Stimulated activated CD4-positive, alpha-beta T cell treated with anti-CD3 and anti-CD28 coated beads, TNF-alpha, amount 100 ng/mL, for 1 hour (primary cell): ENCODE measurements at places on chromosomes 11 and 22.

GRCh38 chr11:44472916-44473315 lies 92.5 kb upstream of the CD82 start:
- DNase-seq: no peak

GRCh38 chr22:41758231-41758630 lies 42.2 kb upstream of the CCDC134 start:
- DNase-seq: no peak

GRCh38 chr11:111510311-111510710 lies 1.9 kb downstream of the BTG4 start:
- DNase-seq: no peak

DNA sequence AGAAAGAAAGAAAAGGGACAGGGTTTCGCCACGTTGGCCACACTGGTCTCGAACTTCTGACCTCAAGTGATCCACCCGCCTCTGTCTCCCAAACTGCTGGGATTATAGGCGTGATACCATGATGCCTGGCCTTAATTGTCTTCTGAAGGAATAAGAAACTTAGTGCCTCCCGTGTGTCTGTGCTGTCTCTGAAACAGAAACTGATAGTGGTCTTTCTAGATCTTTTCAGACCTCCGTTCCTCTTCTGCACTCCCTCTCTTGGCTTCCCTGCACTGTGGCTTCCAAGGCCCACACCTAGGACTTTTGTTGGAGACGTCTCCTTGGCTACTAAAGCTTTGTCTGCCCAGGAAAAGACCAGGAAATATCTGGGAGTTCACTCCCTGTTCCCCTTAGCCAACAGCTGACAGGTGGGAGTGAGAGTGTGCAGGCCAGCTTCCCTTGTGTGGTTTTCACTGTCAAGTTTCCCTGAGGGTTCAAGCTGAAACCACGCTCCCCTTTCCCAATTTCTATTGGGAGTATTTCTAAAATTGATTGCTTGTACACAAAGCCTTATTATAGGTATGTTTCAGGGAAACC lies 10.1 kb upstream of the HTR3B start:
- no peak for DNase-seq

- no peak for DNase-seq
Observed at GRCh38 chr11:33891714-33892327, at the start of gene LMO2. LMO2 (minus strand) TSS chr11:33892076; CDS start chr11:33869716, 22,360 bp downstream.

DNA sequence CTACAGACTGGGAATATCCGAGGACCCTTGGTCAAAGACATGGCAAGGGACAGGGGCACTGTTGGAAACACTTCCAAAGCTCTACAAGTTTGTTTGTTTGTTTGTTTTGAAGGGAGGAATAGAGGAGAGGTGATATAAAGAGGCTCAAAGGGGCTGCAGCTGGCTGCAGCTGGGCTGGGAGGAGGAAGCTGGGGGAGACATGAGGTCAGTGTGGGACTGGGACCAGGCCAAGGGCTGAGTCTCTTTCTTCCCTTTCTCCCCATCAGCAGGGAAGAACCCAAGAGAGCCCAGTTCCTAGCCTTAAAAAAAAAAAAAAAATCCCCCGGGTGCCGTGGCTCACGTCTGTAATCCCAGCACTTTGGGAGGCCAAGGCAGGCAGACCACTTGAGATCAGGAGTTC lies 5.0 kb downstream of the RHOG start:
- no peak for DNase-seq

DNA sequence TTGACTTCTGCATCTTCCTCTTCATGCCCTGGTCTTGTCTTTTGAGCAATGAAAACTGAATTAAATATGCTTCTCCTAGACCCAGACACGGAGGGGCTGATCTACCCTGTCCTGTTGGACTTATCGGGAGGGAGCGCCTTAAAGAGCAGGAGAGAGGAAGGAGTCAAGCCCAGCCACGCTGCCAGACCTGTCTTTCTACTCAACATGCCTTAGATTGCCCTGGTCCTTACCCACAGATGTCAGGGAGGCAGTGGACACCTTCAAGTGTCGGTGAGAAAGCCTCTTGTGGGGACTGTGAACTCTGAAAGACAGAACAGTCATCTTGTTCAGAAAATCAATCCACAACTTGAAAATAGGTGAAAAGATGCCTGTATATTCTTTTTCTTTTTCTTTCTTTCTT lies 61.8 kb downstream of the IRAG1 start:
- no peak for DNase-seq

DNA sequence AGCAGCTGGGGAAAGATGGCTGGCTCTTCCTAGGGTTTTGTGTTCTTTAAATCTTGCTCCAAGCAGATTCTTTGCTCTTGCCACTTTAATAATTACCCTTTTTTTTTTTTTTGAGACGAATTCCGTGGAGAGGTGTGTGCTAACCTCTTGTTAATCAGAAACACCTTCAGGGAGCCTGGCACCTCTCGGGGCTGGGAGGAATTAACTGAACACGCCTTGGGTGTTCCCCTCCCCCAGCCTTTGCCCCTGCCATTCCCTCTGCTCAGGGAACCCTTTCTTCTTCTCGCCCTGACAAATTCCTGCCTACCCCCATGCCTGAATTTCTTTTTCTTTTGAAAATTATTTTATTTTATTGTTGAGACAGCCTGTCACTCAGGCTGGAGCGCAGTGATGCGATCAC lies 17.5 kb downstream of the TMPRSS6 start:
- no peak for DNase-seq

DNA sequence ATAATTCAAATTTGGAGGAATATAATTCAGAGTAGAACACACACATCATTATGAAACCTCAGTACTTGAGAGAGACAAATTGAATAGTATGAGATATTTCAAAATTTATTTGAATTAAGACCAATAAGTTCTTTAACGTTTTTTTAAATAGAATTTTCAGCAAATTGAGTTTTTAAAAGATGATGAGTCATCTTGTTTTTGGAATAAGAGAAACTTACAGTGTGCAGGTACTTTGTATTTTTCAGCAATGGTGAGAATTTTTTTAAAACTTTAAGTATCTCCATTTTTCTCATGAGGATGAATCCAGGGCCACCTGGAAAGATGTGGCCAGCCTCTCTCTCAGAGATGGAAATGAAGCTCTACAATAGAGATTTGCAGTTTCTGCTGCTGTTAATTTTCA lies 1015.0 kb upstream of the TENM4 start:
- DNase-seq: no peak

GRCh38 chr11:34423300-34423699 lies 15.4 kb upstream of the CAT start:
- DNase-seq: no peak

- DNase-seq: no peak
Observed at GRCh38 chr22:30044369-30044768, 35.9 kb upstream of the HORMAD2 start.

DNA sequence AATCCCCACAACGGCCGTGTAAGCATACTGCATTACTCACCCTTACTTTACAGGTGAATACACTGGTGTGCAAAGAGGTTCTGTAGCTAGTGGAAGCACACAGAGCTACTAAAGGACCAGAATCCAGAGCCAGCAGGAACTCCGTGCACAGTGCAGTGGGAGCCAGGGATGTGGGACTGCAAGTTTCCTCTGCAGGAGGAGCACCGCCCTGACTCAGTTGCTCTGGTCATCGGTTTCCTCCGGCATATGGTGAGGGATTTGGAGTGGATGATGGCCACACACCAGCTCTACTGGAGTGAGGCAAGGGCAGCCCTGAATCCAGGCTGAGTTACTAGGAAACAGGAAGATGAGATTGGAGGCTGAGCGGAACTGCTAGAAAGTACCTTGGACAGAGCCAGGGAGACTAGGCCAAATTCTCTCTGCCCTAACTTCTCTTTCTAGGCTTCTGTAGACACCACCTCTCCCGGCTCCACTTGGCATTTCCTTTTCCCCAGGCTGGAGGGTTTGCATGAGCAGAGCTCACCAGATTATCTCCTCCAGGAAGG lies 18.2 kb upstream of the C22orf42 start:
- DNase-seq: no peak

DNA sequence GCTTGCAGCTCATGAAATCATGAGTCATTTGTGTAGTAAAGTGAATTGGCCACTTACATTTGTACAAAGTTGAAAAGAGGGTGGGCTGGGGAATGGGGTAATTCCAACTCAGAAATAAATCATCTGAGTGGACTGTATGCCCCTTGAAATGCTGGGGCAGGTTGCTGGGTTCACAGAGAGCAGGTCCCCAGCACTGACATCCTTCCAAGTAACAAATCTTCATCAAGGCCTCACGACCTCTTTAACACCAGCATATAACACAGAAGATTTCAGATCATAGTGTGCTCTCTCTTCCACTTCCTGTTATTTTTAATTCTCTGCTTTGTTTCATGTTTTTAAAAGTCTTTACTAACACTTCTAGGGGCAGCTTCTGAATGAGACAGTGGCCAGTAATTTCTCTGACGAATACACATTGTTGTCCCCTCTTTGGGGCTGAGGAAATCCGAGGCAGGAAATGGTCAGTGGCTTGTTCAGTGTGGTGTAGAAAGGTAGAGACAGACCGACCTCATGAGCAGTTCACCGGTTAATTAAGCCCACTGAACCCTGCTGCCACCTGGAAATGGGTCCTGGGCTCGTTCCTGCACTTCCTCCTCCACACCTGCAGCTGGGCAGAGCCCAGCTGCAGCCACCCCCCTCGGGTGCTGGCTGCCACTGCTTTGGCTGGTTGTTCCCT lies 127.7 kb downstream of the MAML2 start:
- no peak for DNase-seq

DNA sequence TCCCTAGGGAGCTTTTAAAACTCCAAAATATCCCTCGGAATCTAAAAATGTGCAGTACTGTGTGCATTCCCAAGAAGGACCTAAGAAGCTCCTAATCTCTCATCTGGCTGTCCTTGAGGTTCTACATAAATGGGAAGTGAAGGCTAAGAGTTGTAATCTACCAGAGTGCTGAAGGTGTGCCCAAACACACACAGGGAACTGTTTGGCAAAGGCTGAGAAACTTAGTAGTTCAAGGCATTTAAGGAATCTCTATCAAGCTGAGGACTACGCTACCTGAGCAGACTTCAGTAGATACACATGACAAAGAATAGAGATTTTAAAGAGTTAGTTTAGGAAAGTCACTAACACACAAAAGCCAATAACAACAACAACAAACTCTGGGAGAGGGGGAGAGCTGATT lies 71.1 kb downstream of the TTC28 start:
- DNase-seq: no peak

DNA sequence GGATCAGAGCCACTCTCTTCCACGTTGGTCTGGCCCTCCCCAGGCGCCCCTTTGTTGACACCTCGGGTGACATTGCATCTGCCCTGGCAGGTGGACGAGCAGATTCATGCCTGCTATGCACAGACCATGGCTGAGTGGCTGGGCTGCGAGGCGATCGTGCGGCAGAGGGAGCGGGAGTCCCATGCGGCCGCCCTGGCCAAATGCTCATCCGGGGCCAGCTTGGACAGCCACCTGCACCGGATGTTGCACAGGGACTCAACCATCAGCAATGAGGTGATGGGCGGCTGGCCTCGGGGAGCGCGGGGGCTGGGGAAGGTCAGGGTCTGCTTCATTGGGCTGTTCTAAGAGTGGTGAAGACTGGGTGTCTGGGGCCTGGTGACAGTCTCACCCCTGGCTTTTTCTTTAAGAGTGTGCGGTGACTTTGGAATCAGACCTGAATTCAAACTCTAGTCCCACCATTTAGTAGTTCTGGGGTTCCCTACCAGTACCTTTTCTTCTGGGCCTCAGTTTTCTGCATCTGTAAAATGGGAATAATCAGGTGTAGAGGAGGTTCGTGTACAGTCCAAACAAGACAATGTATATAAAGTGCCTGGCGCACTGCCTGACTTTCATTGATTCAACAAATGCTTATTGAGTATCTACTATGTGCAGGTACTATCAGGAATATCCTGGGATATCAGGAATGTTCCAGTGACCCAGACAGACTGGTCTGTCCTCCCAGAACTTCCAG lies 53.0 kb downstream of the LHFPL7 start:
- DNase-seq: no peak

DNA sequence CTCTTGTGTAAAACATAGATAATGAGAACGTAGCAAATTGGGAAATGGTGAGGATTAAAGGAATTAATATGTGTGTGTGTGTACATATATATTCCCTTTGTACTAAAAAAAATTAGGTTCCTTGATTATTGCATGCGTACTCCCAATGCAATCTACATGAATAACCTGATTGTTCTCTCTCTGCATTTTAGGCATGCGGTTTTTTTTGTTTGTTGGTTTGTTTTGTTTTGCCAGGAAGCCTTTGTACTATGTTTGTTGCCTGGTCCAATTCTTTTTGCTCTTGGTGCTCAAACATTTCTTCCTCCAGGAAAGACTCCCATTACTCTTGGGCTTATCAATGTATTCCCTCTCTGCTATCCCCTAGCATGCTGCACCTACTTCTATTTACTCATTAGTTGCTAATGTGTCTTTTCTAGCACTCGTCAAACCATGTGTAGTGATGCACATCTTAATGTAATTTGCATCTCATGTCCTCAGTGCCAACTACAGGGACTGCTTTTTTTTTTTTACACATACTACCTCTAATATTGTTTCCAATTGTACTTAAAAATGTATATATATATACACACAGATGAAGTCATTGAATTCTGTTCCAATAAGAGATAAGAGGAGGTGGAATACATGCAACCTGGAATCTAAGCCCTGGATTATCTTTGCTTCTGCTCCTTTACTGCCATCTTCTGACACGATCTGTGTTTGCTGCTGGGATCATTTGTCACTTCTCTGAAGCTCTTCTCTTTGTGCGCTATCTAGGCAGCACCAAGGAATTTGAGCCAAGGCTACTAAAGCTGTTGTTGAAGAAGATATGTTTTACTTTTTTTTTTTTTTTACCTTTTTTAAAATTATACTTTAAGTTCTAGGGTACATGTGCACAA lies 197.2 kb upstream of the ANO3 start:
- DNase-seq: no peak

- DNase-seq: no peak
Observed at GRCh38 chr11:121829159-121829643, 286.8 kb downstream of the BLID start.

GRCh38 chr11:8250434-8250833 lies 13.2 kb downstream of the LMO1 start:
- DNase-seq: no peak

GRCh38 chr11:22317656-22318055 lies 20.5 kb upstream of the SLC17A6 start:
- DNase-seq: no peak

GRCh38 chr11:103315248-103315647 lies 206.0 kb downstream of the DYNC2H1 start:
- no peak for DNase-seq

DNA sequence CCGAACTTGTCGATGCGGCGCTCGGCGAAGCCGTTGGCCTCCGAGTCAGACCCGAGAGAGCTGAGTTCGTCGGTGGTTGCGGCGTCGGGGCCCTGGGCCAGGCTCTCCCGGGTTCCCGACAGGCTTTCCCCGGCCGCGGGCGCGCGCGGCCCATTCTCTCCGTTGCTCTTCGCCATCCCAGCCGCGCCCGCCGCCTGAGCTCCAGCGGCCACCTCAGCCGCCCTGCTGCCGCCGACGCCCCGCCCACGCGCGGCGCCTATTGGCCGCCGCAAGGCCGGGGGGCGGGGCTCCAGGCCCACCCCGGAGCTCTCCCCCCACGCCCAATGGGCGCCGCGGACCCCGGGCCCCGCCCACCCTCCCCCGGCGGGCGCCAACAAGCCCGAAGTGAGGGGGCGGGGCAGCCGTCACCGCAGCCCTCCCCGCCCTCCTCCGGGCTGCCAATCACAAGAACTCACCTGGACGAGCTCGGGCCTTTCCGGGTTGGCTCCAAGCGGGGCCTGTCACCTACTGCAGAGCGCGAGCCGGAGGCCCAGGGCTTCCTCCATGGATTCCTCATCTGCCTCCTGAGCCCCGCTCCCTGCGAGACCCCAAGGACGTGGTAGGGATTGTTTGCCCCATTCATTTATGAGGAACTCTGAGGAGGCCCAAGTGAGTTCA lies at the start of gene TBC1D10A:
Gene TBC1D10A, minus strand, starts transcription at position 236 of the 657 bp plus-strand sequence. Its CDS starts 60 bp downstream, at position 176.
- DNase-seq: peak; percentile 89

- no peak for DNase-seq
Observed at GRCh38 chr11:35892166-35892565, 51.7 kb upstream of the LDLRAD3 start.

- DNase-seq: no peak
Observed at GRCh38 chr11:32087597-32087996, 3.3 kb upstream of the RCN1 start.
